ENCODE measurements at places on chromosomes 1 and 21. TPM values are rescaled to one million over a fixed set of nuclear protein-coding genes. Genes with fewer than 3 reads are reported as not detected.

OR2AK2 gene
- not detected for total RNA-seq

TNFRSF4 gene
- not detected for total RNA-seq

LDLRAD1 gene
- not detected for total RNA-seq

RNPC3 gene
- 5.3 TPM for total RNA-seq

KIRREL1 gene
- 21.2 TPM for total RNA-seq

WDR64 gene
- total RNA-seq = not detected

SLC37A1 gene
- 3.1 TPM for total RNA-seq

SPATA21 gene
- total RNA-seq = 0.06 TPM

FAM163A gene
- total RNA-seq = not detected

CD101 gene
- total RNA-seq = 0.39 TPM
